Activated T-helper 1 cell treated with anti-CD3 and anti-CD28 coated beads, Interleukin-12 subunit alpha, Interleukin-12 subunit beta, Interleukin-2, Interleukin-4 antibody, amounts not matched to agents 30 ng/mL and 10 ng/mL and 1 ng/mL, durations not matched to agents 14 hours and 24 hours and 36 hours (primary cell): ENCODE measurements at places on chromosomes 1 and 21. TPM values are rescaled to one million over a fixed set of nuclear protein-coding genes. Genes with fewer than 3 reads are reported as not detected.
A peak's percentile ranks its signal among the peaks of the same experiment; 100 is the strongest.

DNA sequence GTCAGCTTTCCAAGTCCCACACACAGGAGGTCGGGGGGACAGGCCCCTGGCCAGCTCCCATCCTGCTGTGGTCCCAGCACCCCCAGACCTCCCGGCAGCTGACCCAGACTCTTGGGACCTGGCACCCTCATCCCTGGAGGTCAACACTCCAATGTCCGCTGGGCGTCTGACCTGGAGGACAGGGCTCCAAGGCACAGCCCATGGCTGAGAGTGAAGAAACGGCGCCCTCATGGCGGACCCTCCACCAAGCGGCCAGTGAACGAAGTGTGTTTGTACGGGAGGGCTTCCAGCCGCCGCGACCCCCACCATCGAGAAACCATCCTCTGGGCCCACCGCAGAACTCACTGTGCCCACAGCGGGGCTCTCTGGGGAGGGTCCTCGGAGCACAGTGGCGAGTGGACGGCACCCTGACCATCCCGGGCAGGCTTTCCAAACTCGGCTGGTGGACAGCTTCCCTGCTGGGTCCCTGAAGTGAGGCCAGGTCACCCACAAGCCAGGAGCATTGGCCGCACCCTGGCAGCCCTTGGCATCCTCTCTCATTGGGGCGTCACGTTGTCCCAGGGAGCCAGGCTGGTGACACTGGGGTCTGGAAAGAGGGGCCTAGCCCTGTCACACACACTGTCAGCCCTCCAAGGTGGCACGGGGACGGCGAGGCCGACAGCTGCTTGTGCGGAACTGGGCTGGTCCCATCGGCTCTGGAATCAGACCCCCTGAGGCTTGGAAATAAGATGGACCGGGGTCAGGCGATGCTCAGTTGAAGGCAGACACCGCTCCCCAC, 47.8 kb upstream of the COL6A2 start:
- H3K4me1 ChIP-seq: peaks cover 6% of the 10 kb centered on the region
- peaks cover 3% of the 10 kb centered on the region for H3K27me3 ChIP-seq
- H3K27ac ChIP-seq: no peak overlapping the region
- no peak for DNase-seq
- H3K36me3 ChIP-seq: no peaks in the 10 kb centered on the region

DNA sequence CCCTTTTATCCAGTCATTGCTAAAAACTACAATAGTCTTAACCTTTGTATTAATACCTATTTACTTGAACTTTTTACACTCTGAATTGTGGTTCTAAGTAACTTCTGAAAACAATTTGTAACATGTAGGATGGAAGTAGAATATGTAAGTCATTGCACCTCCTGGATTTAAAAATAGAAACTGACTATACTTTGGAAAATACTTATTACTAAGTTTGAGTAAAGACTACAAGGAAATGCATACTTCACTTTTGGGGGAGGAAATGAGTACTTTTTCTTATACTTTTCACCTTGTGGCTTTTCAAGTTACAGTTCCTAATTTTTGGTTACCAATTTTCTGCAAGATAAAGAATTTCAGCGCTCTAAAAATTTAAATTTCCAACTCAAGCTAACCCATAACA, 8.7 kb downstream of the RGS18 start:
- no peaks in the 10 kb centered on the region for H3K4me1 ChIP-seq
- no peak overlapping the region for H3K4me3 ChIP-seq
- H3K27me3 ChIP-seq: no peaks in the 10 kb centered on the region
- DNase-seq: no peak
- no peaks in the 10 kb centered on the region for H3K36me3 ChIP-seq
- no peak overlapping the region for H3K27ac ChIP-seq

DNA sequence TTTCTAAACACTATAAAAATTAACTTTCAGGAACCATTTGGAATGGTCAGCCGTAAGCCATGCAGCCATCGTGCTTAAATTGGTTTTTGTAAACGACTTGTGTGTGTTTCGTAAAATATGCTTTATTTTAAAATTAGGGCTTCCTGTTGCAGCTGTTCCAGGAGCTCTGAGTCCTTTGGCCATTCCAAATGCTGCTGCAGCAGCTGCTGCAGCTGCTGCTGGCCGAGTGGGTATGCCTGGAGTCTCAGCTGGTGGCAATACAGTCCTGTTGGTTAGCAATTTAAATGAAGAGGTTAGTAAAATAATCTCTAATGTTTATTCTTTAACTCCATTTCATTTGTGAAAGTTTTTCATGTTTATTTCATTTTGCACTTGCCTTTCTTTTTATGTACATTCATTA, 83.1 kb downstream of the PTBP2 start:
- no peaks in the 10 kb centered on the region for H3K4me1 ChIP-seq
- H3K4me3 ChIP-seq: no peak overlapping the region
- no peaks in the 10 kb centered on the region for H3K27me3 ChIP-seq
- no peak overlapping the region for H3K27ac ChIP-seq
- no peak for DNase-seq

DNA sequence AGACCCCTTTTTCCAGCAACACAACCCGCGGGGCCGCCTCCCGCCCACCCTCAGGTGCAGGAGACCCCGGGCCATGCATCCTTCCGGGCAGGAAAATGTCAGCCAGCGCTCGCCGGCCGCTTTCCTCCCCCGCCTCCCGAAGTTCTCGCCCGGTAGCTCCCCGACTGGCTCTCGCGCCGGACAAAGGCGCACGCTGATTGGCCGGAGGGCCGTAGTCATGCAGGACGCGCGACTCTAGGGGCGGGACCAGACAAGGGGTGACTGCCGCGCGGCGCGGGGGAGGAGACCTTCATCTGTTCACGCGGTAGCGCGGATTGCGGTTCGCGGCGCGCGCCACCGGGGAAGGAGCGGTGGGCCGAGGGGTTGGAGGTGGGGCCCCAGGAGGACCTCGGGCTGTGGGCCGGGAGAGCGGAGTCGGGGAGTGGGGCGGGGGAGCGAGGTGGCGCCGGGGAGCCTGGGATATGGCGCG, at the start of gene FLVCR1:
TSS of gene FLVCR1 (plus strand) at position 284 of the 469 bp plus-strand sequence. CDS start at position 462, 178 bp downstream.
- peaks cover 2% of the 10 kb centered on the region for H3K27me3 ChIP-seq
- H3K4me3 ChIP-seq: peak within 1 kb of the TSS; percentile 53
- peaks cover 15% of the 10 kb centered on the region for H3K4me1 ChIP-seq
- DNase-seq: peak; percentile 96
- peak within 1 kb of the TSS; percentile 98 for H3K27ac ChIP-seq

DNA sequence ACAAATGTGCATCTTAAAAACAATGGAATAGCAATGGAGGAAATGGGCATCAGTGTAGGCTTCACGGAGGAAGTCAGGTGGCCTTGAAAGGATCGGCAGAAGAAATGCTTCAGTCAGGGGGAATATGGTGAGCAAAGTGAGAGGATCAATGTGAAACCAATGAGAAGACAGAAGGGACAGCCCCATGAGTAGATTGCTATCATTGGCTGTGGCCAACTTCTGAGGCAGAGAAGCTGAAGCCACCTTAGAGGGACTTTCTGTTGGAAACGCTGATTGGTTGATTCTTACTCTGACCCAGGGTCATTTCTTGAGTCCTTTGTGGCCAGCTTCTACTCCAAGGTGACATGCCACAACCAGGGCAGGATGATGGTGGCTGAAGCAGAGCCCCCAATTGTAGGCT, 130.7 kb upstream of the ZNF648 start:
- H3K4me1 ChIP-seq: no peaks in the 10 kb centered on the region
- H3K4me3 ChIP-seq: no peak overlapping the region
- DNase-seq: no peak
- peaks cover 13% of the 10 kb centered on the region for H3K27me3 ChIP-seq
- no peak overlapping the region for H3K27ac ChIP-seq

- no peak for DNase-seq
- H3K27me3 ChIP-seq: peaks cover 7% of the 10 kb centered on the region
- no peak overlapping the region for H3K4me3 ChIP-seq
- no peak overlapping the region for H3K27ac ChIP-seq
- no peaks in the 10 kb centered on the region for H3K4me1 ChIP-seq
These were observed 324.3 kb upstream of the POU3F1 start for GRCh38 chr1:38370716-38371504.

GRCh38 chr1:167544447-167545093, 9.0 kb downstream of the CREG1 start:
- H3K4me1 ChIP-seq: peaks cover 62% of the 10 kb centered on the region
- peak; percentile 12 for DNase-seq
- peak overlapping the region; percentile 50 for H3K27ac ChIP-seq
- peaks cover 18% of the 10 kb centered on the region for H3K36me3 ChIP-seq
- H3K4me3 ChIP-seq: no peak overlapping the region

DNA sequence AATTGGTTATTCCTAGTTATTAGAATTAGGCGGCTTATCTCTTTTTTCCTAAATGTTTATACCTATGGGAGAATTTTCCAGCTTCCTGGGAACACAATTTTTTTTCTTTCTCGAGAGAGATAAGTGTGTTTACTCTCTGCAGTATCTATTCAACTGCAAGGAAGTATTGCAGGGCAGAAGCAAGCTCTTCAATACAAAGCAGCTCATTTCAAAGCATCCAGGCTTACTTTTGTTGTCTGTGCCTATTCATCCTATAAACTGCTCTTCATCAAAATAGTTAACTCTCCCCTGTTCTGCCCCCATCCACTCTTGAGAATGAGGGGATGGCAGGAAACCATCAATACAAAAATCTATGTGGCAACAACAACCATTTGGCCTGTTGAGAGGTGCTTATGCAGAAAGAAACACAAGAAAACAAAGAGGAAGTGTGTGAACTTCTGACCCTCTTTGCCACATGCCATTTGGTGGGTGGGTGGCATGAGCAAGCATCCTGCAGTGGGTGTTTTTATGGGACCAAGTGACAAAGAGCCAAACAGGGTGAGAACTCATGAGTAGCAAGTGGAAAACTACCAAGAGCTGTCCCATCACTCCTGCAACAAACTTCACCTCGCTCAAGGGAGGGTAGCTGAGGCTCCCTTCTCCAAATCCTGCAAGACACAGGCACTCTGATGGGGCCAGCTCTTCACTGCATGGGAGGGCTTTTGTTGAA, 50.6 kb upstream of the MRPS6 start:
- peaks cover 15% of the 10 kb centered on the region for H3K4me1 ChIP-seq
- H3K27ac ChIP-seq: no peak overlapping the region
- H3K36me3 ChIP-seq: peaks cover 6% of the 10 kb centered on the region
- no peaks in the 10 kb centered on the region for H3K27me3 ChIP-seq
- DNase-seq: no peak
- no peak overlapping the region for H3K4me3 ChIP-seq

- no peaks in the 10 kb centered on the region for H3K36me3 ChIP-seq
- peak; percentile 27 for DNase-seq
- peaks cover 19% of the 10 kb centered on the region for H3K27me3 ChIP-seq
- no peaks in the 10 kb centered on the region for H3K4me1 ChIP-seq
- H3K27ac ChIP-seq: no peak overlapping the region
These were observed 2.3 kb downstream of the KLHDC8A start for GRCh38 chr1:205354259-205355074.

GRCh38 chr1:51442198-51442597, 76.9 kb downstream of the EPS15 start:
- H3K4me1 ChIP-seq: peaks cover 33% of the 10 kb centered on the region
- H3K27me3 ChIP-seq: no peaks in the 10 kb centered on the region
- peak overlapping the region; percentile 37 for H3K27ac ChIP-seq
- DNase-seq: no peak

GRCh38 chr1:24021403-24022266, 41.5 kb upstream of the SRSF10 start:
- no peak overlapping the region for H3K4me3 ChIP-seq
- H3K27ac ChIP-seq: no peak overlapping the region
- peaks cover 5% of the 10 kb centered on the region for H3K27me3 ChIP-seq
- H3K36me3 ChIP-seq: no peaks in the 10 kb centered on the region

DNA sequence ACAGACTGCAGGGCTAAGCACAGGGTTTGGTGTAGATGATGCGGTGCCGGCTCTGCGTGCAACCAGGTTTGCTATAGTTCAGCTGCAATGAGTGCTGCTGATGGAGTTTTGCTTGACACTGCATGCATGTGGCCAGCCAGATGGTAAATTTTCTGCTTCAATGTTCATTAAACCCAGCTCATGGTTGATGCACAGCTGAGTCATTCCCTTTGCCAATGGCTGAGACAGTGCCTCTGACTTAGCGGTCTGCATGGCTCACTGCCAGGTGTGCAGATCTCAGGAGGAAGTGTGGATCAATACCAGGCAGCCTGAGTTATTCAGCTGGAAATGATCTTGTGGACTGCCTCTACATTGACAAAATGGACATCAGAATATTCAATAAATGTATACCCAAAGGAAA, 172.7 kb upstream of the ZP4 start:
- no peaks in the 10 kb centered on the region for H3K27me3 ChIP-seq
- H3K27ac ChIP-seq: no peak overlapping the region
- no peak for DNase-seq
- no peaks in the 10 kb centered on the region for H3K36me3 ChIP-seq
- H3K4me3 ChIP-seq: no peak overlapping the region

DNA sequence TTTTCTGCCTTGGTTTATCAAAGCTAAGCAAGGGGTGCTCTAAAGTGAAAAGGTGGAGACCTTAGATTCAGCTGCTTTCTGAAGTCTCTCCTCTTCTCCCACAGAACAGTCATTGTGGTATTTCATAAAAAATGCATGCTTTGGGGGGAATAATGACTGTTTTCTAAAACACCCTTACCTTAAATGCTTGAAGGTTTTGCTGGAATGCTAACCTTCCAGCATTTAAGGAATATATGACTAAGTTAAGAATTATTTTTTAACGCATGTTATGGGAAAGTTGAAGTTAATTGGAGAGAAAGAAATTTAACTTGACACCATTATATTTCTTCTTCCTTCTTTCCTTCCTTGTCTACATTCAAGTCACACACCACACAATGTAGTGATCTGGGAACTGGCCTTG, 162.5 kb downstream of the ROR1 start:
- H3K27me3 ChIP-seq: peaks cover 2% of the 10 kb centered on the region
- no peak overlapping the region for H3K4me3 ChIP-seq
- H3K27ac ChIP-seq: no peak overlapping the region
- DNase-seq: no peak

GRCh38 chr1:72521659-72522058, 239.3 kb upstream of the NEGR1 start:
- H3K27me3 ChIP-seq: no peaks in the 10 kb centered on the region
- H3K4me1 ChIP-seq: no peaks in the 10 kb centered on the region
- DNase-seq: no peak
- H3K27ac ChIP-seq: no peak overlapping the region

GRCh38 chr1:205317311-205317917, 4.1 kb downstream of the NUAK2 start:
- H3K27me3 ChIP-seq: peaks cover 2% of the 10 kb centered on the region
- H3K27ac ChIP-seq: peak overlapping the region; percentile 76
- H3K4me1 ChIP-seq: peaks cover 96% of the 10 kb centered on the region
- H3K36me3 ChIP-seq: peaks cover 2% of the 10 kb centered on the region
- DNase-seq: no peak

- H3K27me3 ChIP-seq: peaks cover 11% of the 10 kb centered on the region
- no peaks in the 10 kb centered on the region for H3K36me3 ChIP-seq
- no peaks in the 10 kb centered on the region for H3K4me1 ChIP-seq
- no peak overlapping the region for H3K4me3 ChIP-seq
These were observed 100.8 kb upstream of the TARDBP start for GRCh38 chr1:10911490-10912166.

- H3K27me3 ChIP-seq: peaks cover 8% of the 10 kb centered on the region
- H3K36me3 ChIP-seq: no peaks in the 10 kb centered on the region
- no peaks in the 10 kb centered on the region for H3K4me1 ChIP-seq
- H3K27ac ChIP-seq: no peak overlapping the region
- no peak overlapping the region for H3K4me3 ChIP-seq
These were observed 118.0 kb downstream of the CAPN8 start for GRCh38 chr1:223547316-223548114.

- no peak overlapping the region for H3K27ac ChIP-seq
- H3K4me1 ChIP-seq: no peaks in the 10 kb centered on the region
- H3K36me3 ChIP-seq: no peaks in the 10 kb centered on the region
- no peak overlapping the region for H3K4me3 ChIP-seq
These were observed 198.2 kb downstream of the GREM2 start for GRCh38 chr1:240413732-240414131.

KIF1B gene
- total RNA-seq: 15.8 and 19.0 TPM in 2 replicates

MANEAL gene
- 3.6 and 4.0 TPM in 2 replicates for total RNA-seq

KIF17 gene
- total RNA-seq: not detected in 2 replicates

FAM131C gene
- total RNA-seq: 0.56 and 0.57 TPM in 2 replicates

TNFRSF9 gene
- total RNA-seq: 57.0 and 60.5 TPM in 2 replicates

C1QC gene
- total RNA-seq: not detected in 2 replicates

NGF gene
- not detected in 2 replicates for total RNA-seq

IVL gene
- not detected in 2 replicates for total RNA-seq
